ENCODE measurements at places on chromosomes 2 and 18. TPM values are rescaled to one million over a fixed set of nuclear protein-coding genes. Genes with fewer than 3 reads are reported as not detected.

- no peak for DNase-seq
- H3K27me3 ChIP-seq = no peaks in the 10 kb centered on the region
- no peak overlapping the region for H3K27ac ChIP-seq
- peaks cover 5% of the 10 kb centered on the region for H3K4me1 ChIP-seq
- H3K4me3 ChIP-seq = no peak overlapping the region
- H3K36me3 ChIP-seq = no peaks in the 10 kb centered on the region
Observed at GRCh38 chr2:198211706-198212105, 407.3 kb downstream of the PLCL1 start.

DNA sequence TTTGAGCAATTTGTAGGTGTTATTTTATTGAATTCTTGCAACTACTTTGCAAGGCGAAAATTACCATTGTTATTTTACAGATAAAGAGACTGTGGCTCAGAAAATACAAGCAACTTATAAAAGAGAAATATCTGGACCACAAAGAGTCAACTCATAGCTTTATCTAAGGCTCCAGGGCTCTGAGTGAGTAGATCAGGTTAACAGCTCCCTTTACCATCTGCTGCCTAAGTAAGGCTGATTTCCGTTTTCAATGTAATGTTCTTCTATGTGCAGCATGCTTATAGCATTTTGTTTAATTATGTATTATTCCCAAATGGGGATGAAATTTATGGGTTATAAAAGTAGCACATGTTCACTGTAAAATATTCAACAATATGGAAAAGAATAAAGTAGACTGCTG lies 299.1 kb upstream of the TNP1 start:
- no peaks in the 10 kb centered on the region for H3K36me3 ChIP-seq
- no peak overlapping the region for H3K4me3 ChIP-seq
- no peak for DNase-seq
- H3K27me3 ChIP-seq = no peaks in the 10 kb centered on the region
- H3K4me1 ChIP-seq = peaks cover 37% of the 10 kb centered on the region
- H3K27ac ChIP-seq = no peak overlapping the region

DNA sequence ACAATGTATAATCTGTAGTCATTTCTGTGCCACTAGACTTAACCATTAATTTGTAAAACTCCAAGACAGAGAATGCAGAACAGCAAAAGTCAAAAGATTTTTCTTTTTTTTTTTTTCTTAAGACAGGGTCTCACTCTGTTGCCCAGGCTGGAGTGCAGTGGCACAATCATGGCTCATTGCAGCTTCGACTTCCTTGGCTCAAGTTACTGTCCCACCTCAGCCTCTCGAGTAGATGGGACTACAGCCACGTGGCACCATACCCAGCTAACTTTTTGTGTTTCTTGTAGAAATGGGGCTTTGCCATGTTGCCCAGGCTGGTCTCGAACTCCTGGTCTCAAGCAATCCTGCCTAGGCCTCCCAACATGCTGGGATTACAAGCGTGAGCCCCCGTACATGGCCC lies 80.1 kb downstream of the TLK1 start:
- no peak overlapping the region for H3K4me3 ChIP-seq
- H3K27ac ChIP-seq = no peak overlapping the region
- H3K27me3 ChIP-seq = no peaks in the 10 kb centered on the region
- H3K36me3 ChIP-seq = peaks cover 18% of the 10 kb centered on the region
- DNase-seq = no peak

DNA sequence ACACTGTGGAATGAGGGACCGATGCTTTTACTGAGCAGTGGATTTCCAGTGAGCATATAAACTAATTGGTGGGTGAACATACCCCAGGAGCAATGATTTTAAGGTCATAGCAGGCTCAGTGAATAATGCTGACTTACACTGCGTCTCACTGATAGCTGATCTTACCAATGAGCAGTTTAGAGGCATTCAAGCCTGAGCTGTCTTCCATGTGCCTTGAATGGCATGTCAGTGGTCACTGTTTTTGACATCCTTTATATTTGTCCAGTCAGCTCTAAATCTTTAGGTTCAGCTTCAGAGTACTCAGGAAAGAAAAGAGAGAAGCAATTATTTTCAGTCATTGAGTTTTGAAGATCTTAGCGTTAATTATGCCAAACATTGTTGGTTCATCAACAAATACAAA lies 88.3 kb downstream of the CAMKMT start:
- peaks cover 14% of the 10 kb centered on the region for H3K4me1 ChIP-seq
- H3K27me3 ChIP-seq = no peaks in the 10 kb centered on the region
- H3K4me3 ChIP-seq = no peak overlapping the region
- no peak overlapping the region for H3K27ac ChIP-seq

- H3K4me1 ChIP-seq = no peaks in the 10 kb centered on the region
- H3K4me3 ChIP-seq = no peak overlapping the region
- DNase-seq = peak; percentile 87
- no peaks in the 10 kb centered on the region for H3K27me3 ChIP-seq
Observed at GRCh38 chr18:31722369-31722957, 38.1 kb upstream of the B4GALT6 start.

GRCh38 chr18:64090876-64091275 lies 58.0 kb downstream of the LINC00305 start:
- H3K4me3 ChIP-seq = no peak overlapping the region
- H3K27ac ChIP-seq = no peak overlapping the region
- H3K27me3 ChIP-seq = no peaks in the 10 kb centered on the region
- H3K4me1 ChIP-seq = no peaks in the 10 kb centered on the region
- H3K36me3 ChIP-seq = no peaks in the 10 kb centered on the region

DNA sequence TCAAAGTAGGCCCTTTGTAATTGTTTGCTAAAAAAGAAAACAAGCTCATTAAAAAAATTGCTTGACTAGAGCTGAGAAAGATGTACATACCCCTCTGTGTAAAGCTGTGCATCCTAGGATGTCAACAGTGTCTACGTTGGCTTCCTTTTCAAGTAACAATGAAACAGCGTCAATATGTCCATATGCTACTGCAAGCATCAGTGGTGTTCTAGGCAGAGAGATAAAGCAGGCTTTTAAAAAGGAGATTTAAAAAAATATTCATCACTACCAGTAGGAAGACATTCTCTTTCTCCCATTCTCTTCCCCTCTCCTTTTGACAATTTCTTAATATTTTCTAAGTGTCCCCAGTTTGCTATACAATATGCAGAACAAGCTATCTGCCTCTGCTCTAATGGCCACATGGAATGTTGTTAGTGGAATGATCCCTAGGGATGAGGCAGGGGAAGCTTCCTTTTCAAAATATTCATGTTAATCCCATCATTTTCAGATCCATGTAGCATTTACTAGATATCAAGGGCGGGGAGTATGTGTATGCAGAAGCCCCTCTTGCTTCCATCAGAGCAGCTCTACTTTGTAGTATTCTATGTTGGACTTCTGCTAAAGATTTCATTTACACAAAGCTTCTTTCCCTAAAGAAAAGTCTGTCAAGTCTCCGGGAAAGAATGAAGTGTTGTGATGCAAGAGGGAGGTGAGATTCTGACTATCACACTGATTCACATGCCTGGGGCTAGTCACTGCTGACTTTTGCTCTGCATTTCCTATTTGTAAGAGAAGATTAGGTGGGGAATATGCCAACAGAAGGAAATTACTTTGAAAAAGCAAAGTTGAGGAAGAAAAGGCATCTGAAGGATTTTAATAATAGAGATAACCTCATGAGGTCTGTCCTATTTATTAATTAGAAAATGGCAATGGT lies 81.5 kb upstream of the PGAP1 start:
- no peaks in the 10 kb centered on the region for H3K36me3 ChIP-seq
- H3K4me3 ChIP-seq = no peak overlapping the region
- peaks cover 29% of the 10 kb centered on the region for H3K4me1 ChIP-seq
- H3K27me3 ChIP-seq = no peaks in the 10 kb centered on the region
- no peak overlapping the region for H3K27ac ChIP-seq

DNA sequence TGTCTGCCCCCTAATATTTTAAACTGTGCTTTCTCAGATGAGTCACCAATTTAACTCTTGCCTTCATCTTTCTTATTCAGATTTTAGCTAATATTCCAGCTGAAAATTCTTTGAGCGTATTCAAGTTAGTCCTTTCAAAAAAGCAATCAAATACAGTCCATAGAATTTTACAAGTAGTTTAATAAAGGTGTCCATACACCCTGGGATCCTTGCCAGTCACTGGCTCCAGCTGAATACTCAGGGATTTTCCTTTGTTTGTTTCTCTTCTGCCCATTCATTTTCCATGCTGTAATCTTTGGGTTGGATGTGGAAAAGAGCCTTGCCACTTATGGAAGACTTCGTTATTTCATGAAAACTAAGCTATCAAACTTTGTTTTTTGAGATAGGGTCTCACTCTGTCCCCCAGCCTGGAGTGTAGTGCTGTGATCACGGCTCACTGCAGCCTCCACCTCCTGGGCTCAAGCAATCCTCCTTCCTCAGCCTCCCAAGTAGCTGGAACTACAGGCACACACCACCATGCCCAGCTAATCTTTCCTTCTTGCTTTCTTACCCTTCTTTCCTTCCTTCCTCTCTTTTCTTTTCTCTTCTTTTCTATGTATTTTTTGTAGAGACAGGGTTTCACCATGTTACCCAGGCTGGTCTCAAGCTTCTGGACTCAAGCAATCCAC lies 34.0 kb downstream of the VSNL1 start:
- peaks cover 9% of the 10 kb centered on the region for H3K4me1 ChIP-seq
- H3K4me3 ChIP-seq = no peak overlapping the region
- H3K27me3 ChIP-seq = no peaks in the 10 kb centered on the region

DNA sequence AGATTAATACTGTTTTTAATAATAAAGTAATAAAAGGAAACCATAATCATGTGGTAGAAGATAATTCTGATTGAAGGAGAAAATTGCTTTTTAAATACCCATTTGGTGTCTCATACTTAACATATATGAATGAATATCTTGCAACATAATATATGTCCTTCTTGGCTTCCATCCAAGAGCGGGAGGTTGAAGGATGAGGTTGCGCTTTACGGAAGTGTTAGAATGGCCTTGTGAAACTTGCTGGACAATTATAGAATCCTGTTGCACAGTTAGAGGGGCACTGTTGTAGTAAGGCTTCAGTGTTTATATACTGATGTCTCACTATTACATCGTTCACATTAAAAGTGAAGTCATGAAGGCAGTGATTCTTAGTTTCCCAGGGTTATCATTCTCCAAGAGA lies 9.4 kb downstream of the INSIG2 start:
- no peak for DNase-seq
- no peak overlapping the region for H3K27ac ChIP-seq
- peaks cover 14% of the 10 kb centered on the region for H3K4me1 ChIP-seq

- no peak overlapping the region for H3K4me3 ChIP-seq
- H3K27ac ChIP-seq = no peak overlapping the region
- peaks cover 12% of the 10 kb centered on the region for H3K36me3 ChIP-seq
- H3K27me3 ChIP-seq = no peaks in the 10 kb centered on the region
- H3K4me1 ChIP-seq = peaks cover 3% of the 10 kb centered on the region
Observed at GRCh38 chr2:234751275-234751973, 200.4 kb upstream of the SH3BP4 start.

DNA sequence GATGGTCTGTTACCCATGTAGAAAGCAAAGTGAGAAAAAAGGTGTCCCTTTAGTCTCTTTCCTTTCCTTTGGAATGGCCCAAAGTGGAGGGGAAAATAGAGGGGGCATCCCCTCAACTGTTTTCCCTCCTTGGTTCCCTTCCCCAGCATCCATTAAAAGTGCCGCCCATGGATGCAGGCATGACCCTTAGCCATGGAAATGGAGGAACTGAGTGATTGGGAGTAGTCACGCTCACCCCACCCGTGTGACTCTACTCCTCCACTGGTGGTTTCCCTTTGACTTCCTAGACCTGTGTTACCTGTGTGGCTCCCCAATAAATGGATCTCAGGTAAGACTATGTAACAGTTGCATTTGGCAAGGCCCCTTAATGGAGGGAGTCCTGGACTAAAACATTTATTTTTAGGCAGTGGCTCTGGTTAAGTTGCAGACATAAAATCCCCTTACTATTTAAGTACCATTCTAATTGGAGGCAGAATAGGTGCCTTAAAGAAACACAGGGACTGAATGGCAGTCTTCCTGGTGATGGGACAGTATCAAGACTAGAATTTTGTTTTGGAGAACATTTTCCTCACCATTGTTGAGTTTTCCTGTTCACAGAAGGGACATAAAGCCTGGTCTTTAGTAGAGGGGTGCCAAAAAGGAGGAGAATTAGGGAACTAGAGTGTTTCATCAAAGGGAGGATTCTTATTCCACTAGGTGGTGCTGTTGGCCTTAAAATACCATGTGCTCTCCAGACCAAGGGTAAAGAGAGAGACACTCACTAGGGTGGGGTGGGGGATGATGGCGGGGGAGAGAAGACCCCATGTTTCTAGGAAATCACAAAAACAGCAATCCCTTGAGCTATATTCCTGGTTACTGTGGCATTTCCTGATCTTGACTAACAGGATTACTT lies 25.7 kb upstream of the PLA2R1 start:
- no peaks in the 10 kb centered on the region for H3K4me1 ChIP-seq
- no peaks in the 10 kb centered on the region for H3K27me3 ChIP-seq
- H3K36me3 ChIP-seq = peaks cover 20% of the 10 kb centered on the region
- DNase-seq = no peak

DNA sequence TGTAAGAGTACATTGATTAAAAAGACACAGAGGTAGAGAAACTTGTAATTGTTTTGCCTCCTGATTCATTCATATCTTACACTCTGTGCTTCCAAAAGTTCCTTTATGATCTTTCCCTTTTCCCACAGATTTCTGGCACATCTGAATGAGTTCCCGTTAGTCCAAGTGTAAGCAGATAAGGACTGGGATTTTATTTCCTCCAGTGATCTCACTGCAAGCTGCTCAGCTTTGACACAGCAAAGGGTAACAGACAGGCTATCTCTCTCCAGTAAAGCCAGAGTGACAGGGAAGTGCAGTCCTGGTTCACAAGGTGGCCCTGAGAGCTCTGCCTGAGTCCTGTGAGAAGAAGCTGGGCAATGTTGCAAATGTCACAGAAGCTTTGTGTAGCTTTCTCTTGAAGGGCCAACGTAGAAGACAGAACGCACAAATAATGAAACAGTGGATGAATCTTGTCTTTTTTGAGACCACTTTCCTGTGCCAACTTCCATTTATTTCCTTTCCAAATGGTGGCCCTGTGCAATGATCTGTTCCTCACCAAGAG lies 32.5 kb upstream of the KCNE4 start:
- peaks cover 5% of the 10 kb centered on the region for H3K36me3 ChIP-seq
- H3K27ac ChIP-seq = no peak overlapping the region
- no peak overlapping the region for H3K4me3 ChIP-seq
- peaks cover 17% of the 10 kb centered on the region for H3K4me1 ChIP-seq

- no peak for DNase-seq
- H3K4me3 ChIP-seq = no peak overlapping the region
Observed at GRCh38 chr2:224802407-224802806, 86.2 kb upstream of the CCDC195 start.

DNA sequence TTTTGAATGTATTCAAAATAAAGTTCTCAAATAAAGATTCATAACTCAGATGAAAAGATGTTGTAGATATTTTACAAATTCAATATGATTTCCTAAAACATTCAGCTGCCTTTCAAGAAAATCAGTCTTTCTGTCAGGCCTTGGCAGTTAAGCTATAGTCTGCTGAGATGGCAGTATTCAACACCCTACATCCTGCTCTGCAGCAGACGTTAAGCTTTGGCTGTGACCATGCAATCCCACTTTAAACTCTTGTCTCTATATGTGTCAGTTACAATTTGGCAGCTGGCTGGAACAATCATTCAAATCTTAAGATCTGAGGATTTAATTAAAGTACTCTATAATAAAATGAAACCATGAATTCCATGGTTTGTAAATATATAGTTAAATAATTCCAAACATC lies 567.3 kb upstream of the ZNF804A start:
- peaks cover 11% of the 10 kb centered on the region for H3K4me1 ChIP-seq
- no peaks in the 10 kb centered on the region for H3K36me3 ChIP-seq
- no peak overlapping the region for H3K4me3 ChIP-seq
- H3K27me3 ChIP-seq = no peaks in the 10 kb centered on the region

GRCh38 chr2:151096235-151096634 lies 165.4 kb downstream of the RBM43 start:
- H3K27me3 ChIP-seq = no peaks in the 10 kb centered on the region
- no peak overlapping the region for H3K27ac ChIP-seq
- H3K36me3 ChIP-seq = no peaks in the 10 kb centered on the region
- H3K4me1 ChIP-seq = no peaks in the 10 kb centered on the region
- no peak for DNase-seq

The IL18RAP gene
- not detected for total RNA-seq

The ACMSD gene
- not detected for total RNA-seq

The KCNJ3 gene
- 0.05 TPM for total RNA-seq

The TNS1 gene
- total RNA-seq = 11.3 TPM

The RUFY4 gene
- not detected for total RNA-seq

Measured in neural crest cell (in vitro differentiated cells).